ENCODE measurements at places on chromosomes 11 and 22.
A peak's percentile ranks its signal among the peaks of the same experiment; 100 is the strongest.

DNA sequence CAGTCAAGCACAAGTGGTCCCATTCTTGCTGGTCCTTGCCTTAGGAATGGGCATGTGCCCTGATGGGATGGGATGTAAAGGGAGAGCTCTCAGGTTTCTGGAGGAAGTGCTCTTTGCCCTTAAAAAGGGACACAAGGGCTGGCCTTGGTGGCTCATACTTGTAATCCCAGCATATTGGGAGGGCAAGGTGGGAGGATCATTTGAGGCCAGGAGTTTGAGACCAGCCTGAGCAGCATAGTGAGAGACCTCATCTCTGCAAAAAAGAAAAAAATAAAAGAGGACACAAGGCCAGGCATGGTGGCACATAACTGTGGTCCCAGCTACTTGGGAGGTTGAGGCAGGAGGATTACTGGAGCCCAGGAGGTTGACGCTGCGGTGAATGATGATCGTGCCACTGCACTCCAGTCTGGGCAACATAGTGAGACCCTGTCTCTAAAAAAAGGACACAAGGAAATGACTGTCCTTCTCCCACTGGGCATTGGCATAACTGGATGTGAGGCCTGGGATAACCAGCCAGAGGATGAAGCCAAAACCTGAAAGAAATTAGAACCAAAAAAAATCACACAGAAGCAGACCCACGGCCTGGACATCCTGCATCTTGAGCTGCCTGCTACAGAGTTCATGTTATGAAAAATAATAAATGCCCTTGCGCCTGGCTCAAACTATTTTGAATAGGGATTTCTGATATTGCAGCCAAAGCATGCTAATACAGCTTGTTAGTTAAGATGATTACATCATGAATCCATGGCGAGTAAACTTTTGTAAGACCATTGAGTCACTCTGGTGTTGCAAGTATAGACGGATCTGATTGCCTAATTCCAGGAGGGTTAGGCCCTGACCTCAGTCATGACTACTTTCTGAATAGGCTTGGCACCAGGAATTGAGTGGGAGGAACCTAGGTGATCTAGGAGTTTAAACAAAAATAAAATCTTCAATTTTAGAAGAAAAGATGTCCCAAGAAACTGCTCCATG is 12.9 kb upstream of the CRKL start:
- H3K27ac ChIP-seq, result no peak overlapping the region
- H3K4me3 ChIP-seq, result no peak overlapping the region
- no peaks in the 10 kb centered on the region for H3K4me1 ChIP-seq
- H3K27me3 ChIP-seq, result no peaks in the 10 kb centered on the region

- H3K27me3 ChIP-seq, result no peaks in the 10 kb centered on the region
- no peak overlapping the region for H3K27ac ChIP-seq
- H3K4me3 ChIP-seq, result no peak overlapping the region
- no peaks in the 10 kb centered on the region for H3K4me1 ChIP-seq
- no peak for DNase-seq
These were observed 392.9 kb downstream of the TBC1D22A start for GRCh38 chr22:47155131-47155885.

DNA sequence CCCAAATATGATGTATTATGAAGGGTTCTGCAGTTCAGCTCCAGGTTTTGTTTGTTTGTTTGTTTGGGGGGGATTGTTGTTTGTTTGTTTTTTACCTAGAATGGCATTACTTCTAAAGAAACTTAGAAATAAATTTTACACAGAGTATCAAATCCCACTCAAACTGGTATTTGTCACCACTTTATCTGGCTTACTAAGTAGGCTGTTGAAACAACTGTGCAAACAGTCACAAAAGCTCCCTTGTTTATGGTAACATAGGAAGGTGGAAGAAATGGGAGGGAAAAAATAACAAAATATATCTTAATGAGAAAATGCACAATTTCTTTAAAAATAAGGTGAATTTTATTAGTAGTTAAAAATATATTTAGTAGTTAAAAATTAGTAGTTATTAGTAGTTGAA is 108.3 kb upstream of the ANO5 start:
- no peaks in the 10 kb centered on the region for H3K27me3 ChIP-seq
- no peaks in the 10 kb centered on the region for H3K36me3 ChIP-seq
- H3K27ac ChIP-seq, result no peak overlapping the region
- DNase-seq, result no peak
- no peak overlapping the region for H3K4me3 ChIP-seq
- no peaks in the 10 kb centered on the region for H3K4me1 ChIP-seq

GRCh38 chr11:115607621-115608221 is 103.5 kb upstream of the CADM1 start:
- no peak overlapping the region for H3K27ac ChIP-seq
- no peaks in the 10 kb centered on the region for H3K36me3 ChIP-seq
- no peaks in the 10 kb centered on the region for H3K27me3 ChIP-seq
- H3K4me3 ChIP-seq, result no peak overlapping the region

GRCh38 chr11:914747-915501 is 4.3 kb upstream of the CHID1 start:
- H3K4me3 ChIP-seq, result no peak overlapping the region
- H3K27ac ChIP-seq, result no peak overlapping the region
- peaks cover 2% of the 10 kb centered on the region for H3K4me1 ChIP-seq
- H3K27me3 ChIP-seq, result no peaks in the 10 kb centered on the region
- H3K36me3 ChIP-seq, result no peaks in the 10 kb centered on the region

- no peaks in the 10 kb centered on the region for H3K36me3 ChIP-seq
- peaks cover 3% of the 10 kb centered on the region for H3K4me1 ChIP-seq
- H3K4me3 ChIP-seq, result no peak overlapping the region
- DNase-seq, result peak; percentile 46
- peaks cover 2% of the 10 kb centered on the region for H3K27me3 ChIP-seq
- no peak overlapping the region for H3K27ac ChIP-seq
These were observed 3.9 kb downstream of the HTATIP2 start for GRCh38 chr11:20367313-20367948.
